ENCODE measurements at places on chromosomes 11 and 22. TPM values are rescaled to one million over a fixed set of nuclear protein-coding genes. Genes with fewer than 3 reads are reported as not detected.

DNA sequence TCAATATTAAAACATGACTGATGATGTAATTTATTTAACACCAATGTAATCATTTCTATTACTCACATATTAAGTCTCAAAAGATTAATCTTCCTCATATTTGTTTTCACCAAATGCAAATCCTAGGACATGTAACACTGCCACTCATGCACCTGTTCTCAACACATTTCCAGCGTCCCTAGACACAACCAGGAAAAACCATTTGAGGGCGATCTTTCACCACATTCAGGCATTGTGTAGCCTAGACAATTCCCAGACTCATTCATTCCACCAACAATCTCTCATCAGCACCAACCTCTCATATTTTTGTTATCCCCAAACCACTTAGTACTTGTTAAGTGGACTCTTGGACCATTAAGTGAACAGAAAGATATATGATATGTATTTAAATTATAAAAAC, 66.1 kb downstream of the SLC36A4 start:
- no peak overlapping the region for H3K27ac ChIP-seq
- no peak overlapping the region for H3K4me3 ChIP-seq
- no peaks in the 10 kb centered on the region for H3K36me3 ChIP-seq

DNA sequence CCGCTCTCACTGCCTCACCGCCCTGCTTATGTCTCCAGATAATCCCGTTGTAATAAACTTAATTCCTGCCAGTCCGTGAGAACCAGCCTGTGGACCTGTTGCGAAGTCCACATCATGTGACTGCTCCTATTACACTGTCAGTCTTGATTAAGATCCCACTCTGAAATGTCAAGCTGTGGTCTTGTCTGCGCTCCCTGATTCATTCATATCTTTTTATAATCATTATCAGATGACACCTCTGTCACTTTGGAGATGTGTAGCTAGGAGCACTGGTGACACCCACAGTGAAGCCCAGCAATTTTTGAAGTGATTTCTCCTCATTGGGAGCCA, 377.3 kb downstream of the TBC1D22A start:
- DNase-seq: no peak
- H3K27ac ChIP-seq: no peak overlapping the region
- H3K4me1 ChIP-seq: no peaks in the 10 kb centered on the region

DNA sequence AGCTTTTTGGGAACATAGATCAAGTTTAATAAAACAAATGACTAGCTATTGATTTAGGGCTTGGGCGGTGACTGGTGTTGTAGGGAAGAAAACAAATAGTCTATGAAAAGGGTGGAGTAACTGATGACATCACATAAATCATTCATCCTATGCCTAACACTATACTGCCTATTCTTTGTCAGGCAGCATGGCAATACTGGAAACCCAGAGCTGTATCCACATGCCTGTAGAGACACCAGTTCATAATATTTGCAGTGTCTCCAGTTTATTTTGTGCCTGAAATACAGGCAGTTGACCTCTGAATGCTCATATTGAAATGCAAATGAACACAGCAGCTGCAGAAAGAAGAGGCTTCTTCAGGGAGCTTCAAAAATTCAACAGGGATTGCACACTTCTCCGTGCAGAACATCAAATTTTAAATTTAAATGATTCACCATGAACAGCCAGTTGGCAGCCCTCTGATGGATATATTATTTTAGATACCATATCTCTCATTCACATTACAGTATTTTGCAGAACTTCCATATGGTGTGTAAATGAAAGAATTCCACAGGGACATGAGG, 283.1 kb upstream of the CTSC start:
- no peaks in the 10 kb centered on the region for H3K27me3 ChIP-seq
- no peak for DNase-seq
- no peaks in the 10 kb centered on the region for H3K4me1 ChIP-seq
- no peak overlapping the region for H3K27ac ChIP-seq
- no peak overlapping the region for H3K4me3 ChIP-seq

- H3K36me3 ChIP-seq: no peaks in the 10 kb centered on the region
- H3K27ac ChIP-seq: no peak overlapping the region
- H3K4me3 ChIP-seq: no peak overlapping the region
- no peaks in the 10 kb centered on the region for H3K27me3 ChIP-seq
- H3K4me1 ChIP-seq: peaks cover 42% of the 10 kb centered on the region
- DNase-seq: no peak
Measured at GRCh38 chr11:95092549-95093324, 3.1 kb downstream of the ENDOD1 start.

The PANX3 gene
- not detected for total RNA-seq

GRCh38 chr11:19910931-19911330, 198.3 kb downstream of the NAV2 start:
- no peak for DNase-seq
- peaks cover 27% of the 10 kb centered on the region for H3K36me3 ChIP-seq
- H3K4me1 ChIP-seq: peaks cover 19% of the 10 kb centered on the region
- no peak overlapping the region for H3K27ac ChIP-seq
- no peak overlapping the region for H3K4me3 ChIP-seq

The SORL1 gene
- 10.5 TPM for total RNA-seq

- DNase-seq: no peak
- no peaks in the 10 kb centered on the region for H3K4me1 ChIP-seq
- H3K36me3 ChIP-seq: no peaks in the 10 kb centered on the region
- H3K27ac ChIP-seq: no peak overlapping the region
- H3K27me3 ChIP-seq: no peaks in the 10 kb centered on the region
Measured at GRCh38 chr11:22304337-22304961, 33.7 kb upstream of the SLC17A6 start.

DNA sequence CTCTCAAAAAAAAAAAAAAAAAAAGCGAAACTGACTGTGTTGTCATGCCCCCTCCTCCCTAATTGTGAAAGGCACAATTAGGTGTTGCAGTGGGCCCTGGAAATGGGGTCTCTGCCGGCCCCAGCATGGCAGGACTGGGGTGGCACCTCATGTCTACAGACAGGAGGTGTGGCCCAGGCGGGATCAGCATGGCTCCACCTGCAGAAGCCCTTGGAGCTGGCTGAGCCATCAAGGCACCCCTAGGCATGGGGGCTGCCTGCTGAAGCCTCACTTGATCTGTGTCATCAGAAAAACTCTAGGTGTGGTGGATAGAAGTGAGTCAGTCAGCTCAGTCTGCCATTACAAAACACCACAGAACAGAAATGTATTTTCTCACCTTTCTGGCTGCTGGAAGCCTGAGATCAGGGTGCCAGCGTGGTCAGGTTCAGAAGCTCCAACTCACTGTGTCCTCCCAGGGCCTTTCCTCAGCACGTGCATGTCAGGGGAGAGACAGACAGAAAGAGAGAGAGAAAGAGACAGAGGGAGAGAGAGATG, 10.1 kb upstream of the B4GALNT4 start:
- no peaks in the 10 kb centered on the region for H3K36me3 ChIP-seq
- no peak overlapping the region for H3K4me3 ChIP-seq
- DNase-seq: no peak
- H3K4me1 ChIP-seq: peaks cover 8% of the 10 kb centered on the region
- no peak overlapping the region for H3K27ac ChIP-seq

The DCDC1 gene
- not detected for total RNA-seq

DNA sequence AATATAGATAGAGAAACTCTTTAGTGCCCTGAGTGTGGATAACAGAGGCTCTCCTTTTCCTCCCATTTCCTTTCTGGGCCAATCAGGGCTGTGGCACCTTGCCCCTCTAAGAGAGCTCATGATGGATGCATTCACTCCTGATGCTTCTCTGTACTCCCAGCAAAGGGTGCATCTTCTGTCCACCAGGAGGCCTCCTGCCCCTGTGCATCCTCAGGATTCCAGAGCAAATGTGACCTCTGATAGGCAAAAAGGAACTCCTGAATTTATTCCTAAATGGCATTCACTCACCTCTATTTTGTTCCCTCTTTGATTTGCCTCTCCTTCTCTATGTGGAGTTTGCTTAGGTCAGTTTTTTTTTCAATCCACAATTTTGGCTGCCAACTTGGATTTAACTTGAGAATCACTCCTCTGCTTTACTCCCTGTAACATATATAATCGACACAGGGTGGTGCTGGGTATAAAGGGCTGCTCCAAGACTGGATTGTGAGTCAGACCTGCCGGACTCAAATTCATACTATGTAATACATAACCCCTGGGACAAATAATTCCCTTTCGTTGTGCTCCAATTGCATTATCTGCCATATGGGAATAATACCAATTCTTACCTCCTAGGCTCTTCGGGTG, 1.1 kb upstream of the MRGPRX4 start:
- no peak overlapping the region for H3K4me3 ChIP-seq
- H3K36me3 ChIP-seq: no peaks in the 10 kb centered on the region
- H3K27me3 ChIP-seq: no peaks in the 10 kb centered on the region
- DNase-seq: no peak
- H3K4me1 ChIP-seq: no peaks in the 10 kb centered on the region
- H3K27ac ChIP-seq: no peak overlapping the region

- no peak overlapping the region for H3K27ac ChIP-seq
- no peaks in the 10 kb centered on the region for H3K27me3 ChIP-seq
- no peak overlapping the region for H3K4me3 ChIP-seq
- H3K36me3 ChIP-seq: no peaks in the 10 kb centered on the region
- no peaks in the 10 kb centered on the region for H3K4me1 ChIP-seq
Measured at GRCh38 chr11:117914991-117915618, 14.1 kb downstream of the TMPRSS13 start.

The TXNRD2 gene
- total RNA-seq: 46.0 TPM

DNA sequence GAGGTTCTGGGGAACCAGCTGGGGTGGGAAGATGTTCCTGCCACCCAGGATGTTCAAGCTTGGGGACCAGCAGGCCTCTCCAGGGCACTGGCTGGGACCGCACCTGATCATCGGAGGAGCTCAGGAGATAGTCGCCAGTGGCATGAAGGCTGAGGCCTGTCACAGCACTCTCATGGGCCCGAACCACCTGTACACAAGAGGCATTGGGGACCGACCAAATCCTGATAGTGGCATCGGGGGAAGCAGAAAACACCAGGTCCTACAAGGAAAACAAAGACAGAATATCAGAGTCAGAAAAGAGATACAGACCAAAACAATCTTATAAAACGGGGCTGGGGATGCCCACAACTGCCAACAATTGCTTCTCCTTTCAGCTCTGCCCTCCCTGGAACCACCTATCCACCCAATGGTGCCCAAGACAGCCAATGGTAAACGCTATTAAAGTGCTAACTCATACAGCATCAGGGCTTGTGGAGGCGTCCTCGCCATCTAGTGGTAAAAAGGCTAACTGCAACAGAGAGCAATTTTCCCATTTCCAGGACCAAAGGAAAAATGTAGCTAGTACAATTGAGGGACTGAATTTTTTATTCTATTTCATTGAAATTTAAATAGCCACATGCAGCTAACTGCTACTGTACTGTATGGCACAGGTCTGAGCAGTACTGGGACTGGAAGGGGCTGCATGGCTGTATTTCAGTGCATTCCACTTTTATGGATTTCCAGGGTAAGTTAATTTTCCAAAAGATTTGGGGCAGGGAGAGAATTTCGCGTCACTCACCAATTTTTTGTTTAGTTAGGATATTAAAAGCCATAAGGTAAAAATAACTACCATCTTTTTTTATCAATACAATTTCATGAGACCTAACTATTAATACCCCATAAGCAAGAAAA, 7.1 kb downstream of the PRPF19 start:
- no peaks in the 10 kb centered on the region for H3K4me1 ChIP-seq
- H3K4me3 ChIP-seq: no peak overlapping the region

DNA sequence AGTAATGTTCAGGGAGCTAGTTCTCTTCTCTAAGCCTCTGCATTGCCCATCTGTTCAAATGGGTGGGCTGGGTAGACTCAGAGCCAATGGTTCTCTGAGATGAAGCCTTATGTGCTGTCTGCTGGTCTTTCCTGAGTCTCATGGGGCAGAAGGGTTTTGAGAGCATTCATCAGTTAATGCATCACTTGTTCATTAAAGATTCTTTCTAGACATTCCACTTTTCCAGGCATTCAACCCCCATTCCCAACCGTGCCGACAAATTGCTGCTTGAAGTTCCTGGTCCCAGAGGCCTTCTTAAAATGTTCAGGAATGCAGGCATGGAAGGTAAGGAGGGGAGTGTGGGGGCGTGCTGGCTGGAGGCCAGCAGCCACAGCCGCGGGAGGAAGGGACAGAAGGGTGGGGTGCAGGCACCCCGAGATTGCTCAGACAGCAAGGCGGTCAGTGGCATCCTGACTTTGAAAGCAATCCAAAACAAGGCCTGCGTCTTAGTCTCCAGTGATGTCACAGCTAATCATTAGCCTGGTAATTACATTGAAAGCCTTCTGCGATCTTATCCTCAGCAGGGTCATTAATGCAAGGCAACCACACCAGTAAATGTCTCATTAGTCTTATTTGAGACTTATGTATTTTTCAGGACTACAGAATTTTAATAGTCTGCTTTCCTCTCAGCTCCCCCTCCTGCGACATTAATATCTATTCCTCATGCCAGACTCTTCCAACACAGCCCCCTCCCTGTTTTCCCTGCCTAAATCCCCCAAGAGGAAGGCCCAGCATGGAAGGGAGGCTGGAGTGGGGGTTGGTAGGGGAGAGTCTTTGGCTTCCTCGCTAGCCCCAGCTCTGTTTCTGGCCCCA, 328.8 kb downstream of the MIAT start:
- H3K36me3 ChIP-seq: no peaks in the 10 kb centered on the region
- H3K4me1 ChIP-seq: peaks cover 11% of the 10 kb centered on the region
- no peaks in the 10 kb centered on the region for H3K27me3 ChIP-seq

- peak within 1 kb of the TSS; percentile 82 for H3K27ac ChIP-seq
- H3K27me3 ChIP-seq: no peaks in the 10 kb centered on the region
- DNase-seq: peak; percentile 43
- H3K4me1 ChIP-seq: peaks cover 10% of the 10 kb centered on the region
- peak within 1 kb of the TSS; percentile 88 for H3K4me3 ChIP-seq
Measured at GRCh38 chr22:46250035-46250782, at the start of gene CDPF1. TSS of gene CDPF1 (minus strand) at chr22:46250293. CDS start at chr22:46248284, 2,009 bp downstream.

GRCh38 chr22:36331306-36331911, 56.4 kb downstream of the MYH9 start:
- peak; percentile 90 for DNase-seq
- peak overlapping the region; percentile 5 for H3K4me3 ChIP-seq
- H3K36me3 ChIP-seq: peaks cover 51% of the 10 kb centered on the region

The KCNK4 gene
- total RNA-seq: not detected

All from ascending aorta (tissue), 2 donors.